Mesothelial cell of epicardium (in vitro differentiated cells): ENCODE measurements at places on chromosomes 7 and 10. TPM values are rescaled to one million over a fixed set of nuclear protein-coding genes. Genes with fewer than 3 reads are reported as not detected.

DNA sequence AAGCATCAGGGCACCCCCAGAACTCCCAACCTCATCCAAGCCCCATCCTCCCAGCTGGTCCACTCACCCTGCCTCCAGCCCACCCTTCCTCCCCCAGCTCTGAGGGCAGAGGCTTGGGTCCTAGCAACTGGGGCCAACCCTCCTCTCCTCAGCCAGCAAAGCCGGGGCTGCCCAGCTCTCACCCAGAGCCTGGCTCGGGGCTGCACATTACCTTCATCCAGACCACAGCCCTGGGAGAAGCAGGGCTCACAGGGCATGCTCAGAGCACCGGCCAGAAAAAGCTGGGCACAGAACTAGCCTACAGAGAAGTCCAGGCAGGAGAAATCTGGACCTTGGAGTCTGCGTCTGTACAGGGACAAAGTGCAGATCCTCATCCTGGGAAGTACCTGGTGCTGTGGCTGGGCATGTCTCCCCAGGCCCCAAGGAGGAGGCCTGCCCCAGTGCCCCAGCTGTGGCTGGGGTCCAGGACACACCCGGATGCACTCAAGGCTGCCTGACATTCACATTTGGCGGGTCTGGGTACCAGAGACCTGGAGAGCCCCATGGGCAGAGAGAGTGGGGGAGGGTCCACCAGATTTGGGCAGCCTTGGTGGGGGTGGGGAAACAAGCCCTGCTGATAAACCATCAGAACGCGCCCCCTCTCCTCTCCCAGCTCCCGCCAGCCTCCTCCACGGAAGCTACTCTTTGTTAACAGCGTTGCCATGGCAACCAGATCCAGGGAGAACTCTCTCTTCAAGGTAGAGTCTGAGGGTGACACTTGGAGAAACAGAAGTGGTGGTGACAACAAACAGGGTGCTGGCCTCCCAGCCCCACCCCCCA is 5.1 kb downstream of the RASGEF1A start:
- H3K36me3 ChIP-seq = no peaks in the 10 kb centered on the region
- peaks cover 69% of the 10 kb centered on the region for H3K27me3 ChIP-seq
- H3K4me1 ChIP-seq = no peaks in the 10 kb centered on the region
- no peak overlapping the region for H3K4me3 ChIP-seq
- no peak for DNase-seq
- H3K27ac ChIP-seq = no peak overlapping the region

- H3K27ac ChIP-seq = no peak overlapping the region
- peaks cover 6% of the 10 kb centered on the region for H3K36me3 ChIP-seq
- H3K4me1 ChIP-seq = peaks cover 9% of the 10 kb centered on the region
- no peaks in the 10 kb centered on the region for H3K27me3 ChIP-seq
- H3K4me3 ChIP-seq = no peak overlapping the region
Observed at GRCh38 chr10:60466267-60467201, 76.9 kb upstream of the ANK3 start.

DNA sequence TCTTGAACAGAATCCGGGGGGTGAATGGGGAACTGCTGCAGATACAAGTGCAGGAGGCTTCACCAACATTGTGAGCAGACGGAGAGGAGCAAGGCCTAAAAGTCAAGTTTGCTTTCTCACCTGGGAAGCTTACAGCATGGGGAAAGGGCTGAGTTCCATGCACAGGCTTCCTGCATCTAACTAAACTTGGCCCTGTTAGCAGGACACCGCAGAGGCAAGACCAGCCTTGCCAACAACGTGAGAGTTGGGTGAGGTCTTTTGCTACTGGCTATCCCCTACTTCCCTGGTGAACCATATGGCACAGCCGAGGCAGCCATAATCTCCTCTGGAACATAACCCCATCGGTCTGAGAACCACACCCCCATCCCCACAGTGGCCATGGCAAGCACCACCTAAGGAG is 14.2 kb upstream of the ADAM22 start:
- no peaks in the 10 kb centered on the region for H3K36me3 ChIP-seq
- no peak overlapping the region for H3K27ac ChIP-seq
- H3K4me3 ChIP-seq = no peak overlapping the region
- DNase-seq = no peak
- no peaks in the 10 kb centered on the region for H3K27me3 ChIP-seq
- H3K4me1 ChIP-seq = peaks cover 4% of the 10 kb centered on the region

DNA sequence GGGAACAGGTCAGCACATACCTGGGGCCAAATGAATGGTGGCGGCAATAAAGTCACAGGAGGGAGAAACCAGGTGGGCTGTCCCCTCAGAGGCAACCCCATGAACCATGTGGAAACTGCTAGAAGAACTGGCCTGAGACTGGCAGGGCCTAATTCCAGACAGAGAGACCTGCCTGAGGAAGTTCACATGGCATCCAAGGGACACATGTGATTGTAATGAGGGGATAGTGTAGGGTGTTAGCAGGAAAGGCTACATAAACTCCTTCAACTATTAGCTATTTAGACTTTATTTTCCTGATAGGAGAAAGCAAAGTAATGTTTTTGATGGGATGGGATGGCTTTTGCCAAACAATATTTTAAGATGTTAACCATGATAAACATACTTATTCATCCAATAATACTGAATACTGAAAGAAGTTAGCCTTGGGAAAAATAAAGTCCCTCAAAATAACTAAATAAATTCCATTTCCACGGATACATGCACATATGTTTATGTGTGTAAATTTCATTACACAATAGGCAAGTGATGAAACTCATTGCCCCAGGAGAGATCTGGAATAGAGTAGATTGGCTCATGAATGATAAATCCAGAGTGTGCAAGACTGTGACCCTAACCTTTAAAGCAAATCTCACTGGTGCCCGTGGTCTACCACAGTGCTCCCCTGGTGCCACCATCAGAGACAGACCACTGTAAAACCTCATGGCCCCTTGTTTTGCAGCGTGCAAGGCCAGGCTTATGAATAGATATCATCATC is 137.0 kb downstream of the NRF1 start:
- H3K4me1 ChIP-seq = peaks cover 15% of the 10 kb centered on the region
- H3K27ac ChIP-seq = no peak overlapping the region
- peaks cover 22% of the 10 kb centered on the region for H3K36me3 ChIP-seq
- no peak overlapping the region for H3K4me3 ChIP-seq

DNA sequence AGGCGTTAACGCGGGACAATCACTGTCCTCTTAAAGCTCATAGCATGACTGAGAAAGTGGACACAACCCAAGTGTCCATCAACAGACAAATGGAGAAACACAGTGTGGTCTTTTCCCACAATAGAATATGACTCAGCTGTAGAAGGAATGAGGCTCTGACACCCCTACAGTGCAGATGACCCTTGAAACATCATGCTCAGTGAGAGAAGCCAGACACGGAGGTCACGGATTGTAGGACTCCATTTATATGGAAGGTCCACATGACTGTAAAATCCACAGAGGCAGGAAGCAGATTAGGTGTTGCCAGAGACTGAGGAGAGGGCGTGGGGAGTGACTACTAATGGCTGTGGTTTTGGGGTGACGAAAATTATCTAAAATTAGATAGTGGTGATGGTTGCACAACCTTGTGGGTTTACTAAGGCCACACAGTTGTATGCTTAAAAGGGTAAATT is 6.1 kb upstream of the NCAPG2 start:
- H3K27me3 ChIP-seq = peaks cover 3% of the 10 kb centered on the region
- H3K4me1 ChIP-seq = peaks cover 5% of the 10 kb centered on the region
- no peak overlapping the region for H3K27ac ChIP-seq
- H3K36me3 ChIP-seq = peaks cover 3% of the 10 kb centered on the region
- no peak for DNase-seq

DNA sequence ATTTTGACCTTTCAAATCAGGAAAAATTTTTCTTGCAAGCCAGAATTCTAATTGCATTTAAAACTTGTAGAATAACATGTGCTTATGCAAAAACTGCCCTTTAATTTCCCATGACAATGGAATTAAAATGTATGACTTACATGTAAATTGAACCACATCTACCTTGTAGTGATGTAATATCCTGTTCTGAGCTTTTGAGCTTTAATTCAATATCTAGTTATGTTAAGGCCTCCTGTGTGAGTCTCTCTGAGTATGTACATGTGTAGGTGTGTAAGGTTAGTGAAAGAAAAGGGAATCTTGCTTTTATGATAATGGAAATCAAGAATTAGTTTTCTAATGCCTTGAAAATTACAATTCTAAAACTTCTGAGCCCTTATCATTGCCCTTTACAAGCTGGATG is 344.8 kb upstream of the AKR1E2 start:
- H3K4me3 ChIP-seq = no peak overlapping the region
- no peaks in the 10 kb centered on the region for H3K36me3 ChIP-seq
- no peak for DNase-seq
- no peaks in the 10 kb centered on the region for H3K4me1 ChIP-seq
- no peaks in the 10 kb centered on the region for H3K27me3 ChIP-seq

DNA sequence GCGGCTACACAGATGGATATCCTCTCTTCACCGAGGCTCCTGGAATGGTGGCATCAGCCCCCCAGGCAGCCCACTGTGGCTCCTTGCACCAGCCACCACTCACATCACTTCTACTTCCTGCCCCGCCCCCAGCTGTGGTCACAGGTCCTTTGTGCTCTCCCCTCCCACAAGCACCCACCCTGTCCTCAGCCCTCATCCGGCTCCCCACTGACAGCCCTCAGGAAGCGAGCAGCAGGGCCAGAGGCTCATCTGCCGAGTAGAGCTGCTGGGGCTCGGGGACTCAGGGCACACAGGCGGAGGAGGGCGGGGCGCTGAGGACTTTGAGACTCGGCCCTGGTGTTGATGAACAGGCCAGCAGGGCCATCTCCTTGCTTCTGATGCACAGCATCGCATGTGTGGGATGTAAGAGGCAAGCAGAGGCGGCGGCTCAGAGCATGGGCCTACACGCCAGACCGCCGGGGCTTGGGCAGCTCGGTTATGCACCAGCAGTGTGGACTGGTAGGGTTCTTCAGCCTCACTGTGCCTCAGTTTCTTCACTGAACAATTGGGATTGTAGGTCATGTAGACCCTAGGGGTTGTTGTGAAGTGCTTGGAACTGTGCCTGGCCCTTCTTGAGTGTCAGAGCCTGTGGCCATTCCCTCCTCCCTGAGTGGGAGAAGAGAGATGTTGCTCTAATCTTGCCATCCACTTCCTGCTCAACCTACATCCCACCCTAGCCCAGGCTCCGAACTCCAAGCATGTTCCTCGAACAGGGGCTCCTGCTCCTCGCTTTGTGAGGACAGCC is at the start of gene PRF1:
PRF1 (minus strand) TSS at position 77 of the 784 bp plus-strand sequence. CDS start 1,839 bp downstream, outside the sequence.
- H3K36me3 ChIP-seq = no peaks in the 10 kb centered on the region
- no peaks in the 10 kb centered on the region for H3K27me3 ChIP-seq
- no peak within 1 kb of the TSS for H3K4me3 ChIP-seq

DNA sequence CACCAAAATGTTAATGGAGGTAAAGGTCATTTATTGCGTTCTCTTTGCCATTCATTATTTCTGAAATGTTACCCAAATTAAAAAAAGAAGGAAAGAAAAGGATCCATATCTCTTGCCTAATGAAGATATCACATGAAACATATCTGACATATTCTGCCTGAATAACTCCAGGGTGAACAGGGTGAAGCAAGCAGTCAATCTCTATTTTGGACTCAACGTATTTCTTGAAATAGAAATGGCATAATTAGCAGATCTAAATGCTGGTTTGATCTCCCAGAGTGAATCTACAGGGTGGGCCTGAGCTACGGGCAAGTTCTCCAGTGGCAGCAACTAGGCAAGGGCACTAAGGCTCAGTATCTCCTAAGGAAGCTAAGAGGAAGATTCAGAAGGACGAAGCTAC is 24.0 kb downstream of the MPP7 start:
- no peak overlapping the region for H3K4me3 ChIP-seq
- H3K27me3 ChIP-seq = no peaks in the 10 kb centered on the region
- no peak for DNase-seq
- H3K4me1 ChIP-seq = peaks cover 23% of the 10 kb centered on the region
- H3K36me3 ChIP-seq = no peaks in the 10 kb centered on the region

DNA sequence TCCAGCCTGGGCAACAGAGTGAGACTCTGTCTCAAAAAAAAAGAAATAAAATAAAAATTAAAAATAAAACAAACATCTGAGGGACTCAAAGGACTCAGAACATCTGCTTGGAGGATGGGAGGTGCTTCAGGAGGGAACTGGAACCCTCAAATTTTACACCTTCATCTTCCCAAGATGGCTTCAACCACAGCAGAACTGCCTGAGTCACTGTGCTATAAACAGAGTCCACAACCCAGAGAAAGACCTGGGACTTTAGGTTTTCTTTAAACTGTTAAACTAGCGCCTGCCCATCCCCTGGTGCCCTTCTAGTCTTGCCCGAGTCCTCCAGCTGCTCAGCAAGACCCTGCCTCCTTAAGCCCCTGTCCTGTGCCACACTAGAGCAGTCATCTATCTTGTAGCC is 40.8 kb downstream of the RGS10 start:
- H3K36me3 ChIP-seq = peaks cover 2% of the 10 kb centered on the region
- peaks cover 8% of the 10 kb centered on the region for H3K27me3 ChIP-seq
- peaks cover 23% of the 10 kb centered on the region for H3K4me1 ChIP-seq
- no peak for DNase-seq

LIPK gene
- total RNA-seq = not detected in 3 replicates

IFIT3 gene
- 14.3 to 17.8 TPM (median 14.9 TPM) in 3 replicates for total RNA-seq

PNLIPRP3 gene
- total RNA-seq = not detected in 3 replicates
